CD4-positive, alpha-beta T cell (primary cell): ENCODE measurements at places on chromosomes 5 and 9.

GRCh38 chr5:38872826-38873225 is 27.0 kb downstream of the OSMR start:
- no peak for DNase-seq

GRCh38 chr5:24401773-24402172 is 243.0 kb downstream of the CDH10 start:
- no peak for DNase-seq

DNA sequence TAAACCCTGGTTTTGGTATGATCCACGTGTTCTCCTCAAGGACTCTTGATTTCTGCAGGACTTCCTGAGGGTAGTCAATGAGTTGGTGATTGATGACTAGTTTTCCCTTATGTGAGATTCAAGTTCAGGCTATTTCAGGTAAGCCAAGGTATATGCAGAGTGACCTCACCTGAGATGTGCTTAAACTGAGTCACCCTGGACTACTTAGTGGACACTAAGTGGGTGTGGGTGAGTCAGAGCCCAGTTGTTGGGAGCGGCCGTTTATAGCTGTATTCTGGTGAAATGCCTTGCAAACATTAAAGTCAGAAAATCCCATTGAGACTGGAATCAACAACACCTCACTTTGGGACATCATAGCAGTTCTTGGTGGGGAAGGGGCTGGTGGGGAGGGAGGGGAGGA is 62.9 kb downstream of the SLC28A3 start:
- no peak for DNase-seq

DNA sequence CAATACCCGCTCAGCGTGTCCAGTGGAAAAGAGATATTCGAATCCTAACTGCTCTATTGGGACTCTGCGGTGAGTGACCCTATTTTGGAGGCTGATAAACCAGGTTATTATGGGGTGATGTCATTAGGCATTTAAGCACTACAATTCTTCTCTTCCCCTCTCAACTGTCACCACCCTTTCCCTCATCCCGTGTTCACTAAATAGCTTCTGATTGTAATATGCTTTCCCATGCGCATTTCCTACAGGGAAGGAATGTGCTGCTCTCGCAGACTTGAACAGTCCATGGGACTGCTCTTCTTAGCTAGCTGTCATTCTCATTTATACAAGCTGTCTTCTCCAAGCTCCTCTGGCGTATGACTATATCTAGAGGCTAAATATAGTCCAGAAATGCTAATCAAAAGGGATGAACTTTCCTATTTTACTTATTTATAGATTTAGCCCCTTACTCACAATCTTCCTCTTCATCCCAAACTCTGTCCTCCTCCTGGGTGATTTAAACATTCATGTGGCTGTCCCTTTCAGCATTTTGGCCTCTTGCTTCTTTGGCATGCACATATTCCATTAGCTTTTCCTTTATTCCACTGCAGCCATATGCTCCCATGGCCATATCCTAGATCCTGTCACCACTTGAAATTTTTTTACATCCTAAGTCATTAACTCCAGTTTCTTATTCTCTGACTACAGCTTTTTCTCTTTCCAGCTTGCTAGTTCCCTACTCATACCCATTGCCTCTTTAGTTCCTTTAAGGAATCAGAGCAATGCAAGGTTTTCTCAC is 39.6 kb upstream of the CSNK1G3 start:
- DNase-seq = no peak

DNA sequence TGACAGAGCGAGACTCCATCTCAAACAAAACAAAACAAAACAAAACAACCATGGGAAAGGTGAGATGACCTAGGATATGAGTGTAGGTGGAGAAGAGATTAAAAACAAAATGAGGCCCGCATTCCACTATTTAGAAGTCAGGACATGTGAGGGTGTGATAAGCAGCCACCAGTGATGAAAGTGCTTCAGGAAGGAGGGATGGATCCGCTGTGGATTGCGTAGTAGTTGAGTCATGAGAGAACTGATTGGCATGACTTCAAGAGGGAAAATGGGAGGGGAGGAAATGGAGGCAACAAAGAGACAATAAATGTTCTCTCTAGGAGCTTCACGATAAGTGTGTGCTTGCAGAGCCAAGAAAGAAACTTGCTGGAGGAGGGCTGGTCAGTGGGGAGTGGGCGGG is 367.6 kb downstream of the ARL15 start:
- no peak for DNase-seq

DNA sequence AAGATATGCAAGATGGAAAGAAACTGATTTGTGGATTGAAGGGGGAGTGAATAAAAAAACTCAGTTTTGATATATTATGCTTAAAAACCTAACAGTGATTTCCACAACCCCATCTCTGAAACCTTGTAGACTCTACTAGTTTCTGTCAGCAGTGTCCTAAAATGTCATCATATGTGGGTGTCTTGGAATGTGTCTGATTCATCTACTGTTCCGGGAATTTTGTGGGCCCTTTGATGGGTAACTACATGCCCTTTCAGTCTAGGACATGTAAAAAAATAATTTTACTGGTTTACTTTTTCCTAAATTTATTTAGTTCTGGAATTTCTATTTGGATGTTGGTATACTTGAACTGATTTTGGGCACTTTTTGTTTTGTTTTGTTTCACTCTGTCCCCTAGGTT is 118.9 kb upstream of the NMUR2 start:
- DNase-seq = no peak
